ENCODE measurements at places on chromosomes 5 and 9.
A peak's percentile ranks its signal among the peaks of the same experiment; 100 is the strongest.

- DNase-seq, result no peak
Measured at GRCh38 chr5:77627869-77628674, 10.4 kb downstream of the OTP start.

DNA sequence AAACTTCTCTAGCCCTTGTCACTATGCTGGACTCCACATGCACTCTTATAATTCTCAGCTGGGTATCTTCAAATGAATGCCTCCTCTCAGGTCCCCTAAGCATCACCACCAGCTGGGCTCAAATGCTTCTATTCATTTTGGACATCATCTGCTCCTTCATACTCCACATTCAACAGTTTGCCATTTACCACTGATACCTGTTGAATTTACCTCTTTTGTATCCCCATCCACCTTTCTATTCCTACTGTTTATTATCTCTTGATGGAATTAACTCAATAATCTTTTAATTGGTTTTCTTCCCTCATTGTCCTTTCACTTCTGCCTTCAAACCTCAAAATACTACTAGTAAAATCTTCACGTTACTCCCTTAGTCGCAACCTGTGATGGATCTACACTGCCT is 14.5 kb downstream of the RANBP6 start:
- DNase-seq, result no peak

GRCh38 chr5:141623186-141623585 is 4.4 kb upstream of the DIAPH1 start:
- no peak for DNase-seq

DNA sequence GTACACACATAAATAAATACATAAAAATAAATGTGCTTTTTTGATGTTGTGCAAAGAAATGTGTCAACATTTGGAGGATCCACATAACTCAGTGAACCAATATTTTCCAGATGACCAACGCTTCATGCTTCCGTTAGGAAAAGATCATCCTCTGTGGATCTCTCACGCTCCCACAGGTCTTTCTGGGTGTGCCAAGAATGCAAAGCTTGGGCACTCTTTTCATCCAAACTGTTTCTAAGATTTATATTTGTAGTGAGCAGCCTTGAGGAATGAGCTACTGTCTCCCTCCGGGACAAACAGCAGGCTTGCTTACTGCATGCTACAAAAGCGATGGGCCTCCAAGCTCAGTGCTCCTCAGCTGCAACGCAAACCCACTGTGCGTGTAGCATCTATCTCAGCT is 46.2 kb upstream of the RUFY1 start:
- DNase-seq, result no peak

GRCh38 chr9:105309531-105309931 is 65.1 kb downstream of the SLC44A1 start:
- no peak for DNase-seq

GRCh38 chr9:114836769-114837168 is 30.9 kb upstream of the TNFSF15 start:
- DNase-seq, result peak; percentile 20

- DNase-seq, result no peak
Measured at GRCh38 chr9:132041798-132042197, 37.9 kb downstream of the MED27 start.

DNA sequence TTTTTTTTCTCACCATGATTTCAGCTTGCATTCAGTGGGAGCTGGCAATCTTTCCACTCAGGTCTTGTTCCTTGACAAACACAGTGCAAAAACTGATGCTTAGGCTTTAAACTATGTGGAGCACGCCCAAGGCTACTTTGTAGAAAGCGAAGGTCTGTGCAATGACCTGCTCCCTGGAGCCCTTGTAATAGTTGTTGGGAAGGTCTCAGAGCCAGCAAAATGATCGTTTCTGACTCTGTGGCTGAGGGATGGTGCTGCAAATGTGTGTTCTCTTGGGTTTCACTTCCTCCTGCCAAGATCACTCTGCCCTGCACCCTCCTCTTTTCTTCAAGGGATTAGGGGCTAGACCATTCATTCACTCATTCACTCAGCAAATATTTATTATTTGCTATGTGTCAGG is 249.7 kb upstream of the MAP3K1 start:
- no peak for DNase-seq

- no peak for DNase-seq
Measured at GRCh38 chr5:178392386-178392785, 159.8 kb upstream of the PHYKPL start.

DNA sequence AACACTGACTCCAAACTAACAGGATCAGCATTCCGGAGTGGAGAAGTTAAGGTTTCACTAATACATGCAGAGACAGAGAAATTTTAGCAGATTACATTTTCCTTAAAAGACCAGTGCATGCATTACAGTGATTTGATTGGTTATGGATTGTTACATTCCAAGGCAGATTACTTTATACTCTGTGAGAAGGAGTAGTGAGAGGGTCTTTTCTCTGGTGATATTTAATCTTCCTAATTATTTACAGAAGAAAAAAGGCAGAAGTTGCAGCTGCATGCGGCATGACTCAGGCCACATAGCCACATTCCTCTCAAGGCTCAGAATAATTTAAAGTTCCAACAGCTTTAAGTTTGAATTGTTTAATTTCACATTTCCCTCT is 53.0 kb upstream of the PDZD2 start:
- DNase-seq, result no peak

DNA sequence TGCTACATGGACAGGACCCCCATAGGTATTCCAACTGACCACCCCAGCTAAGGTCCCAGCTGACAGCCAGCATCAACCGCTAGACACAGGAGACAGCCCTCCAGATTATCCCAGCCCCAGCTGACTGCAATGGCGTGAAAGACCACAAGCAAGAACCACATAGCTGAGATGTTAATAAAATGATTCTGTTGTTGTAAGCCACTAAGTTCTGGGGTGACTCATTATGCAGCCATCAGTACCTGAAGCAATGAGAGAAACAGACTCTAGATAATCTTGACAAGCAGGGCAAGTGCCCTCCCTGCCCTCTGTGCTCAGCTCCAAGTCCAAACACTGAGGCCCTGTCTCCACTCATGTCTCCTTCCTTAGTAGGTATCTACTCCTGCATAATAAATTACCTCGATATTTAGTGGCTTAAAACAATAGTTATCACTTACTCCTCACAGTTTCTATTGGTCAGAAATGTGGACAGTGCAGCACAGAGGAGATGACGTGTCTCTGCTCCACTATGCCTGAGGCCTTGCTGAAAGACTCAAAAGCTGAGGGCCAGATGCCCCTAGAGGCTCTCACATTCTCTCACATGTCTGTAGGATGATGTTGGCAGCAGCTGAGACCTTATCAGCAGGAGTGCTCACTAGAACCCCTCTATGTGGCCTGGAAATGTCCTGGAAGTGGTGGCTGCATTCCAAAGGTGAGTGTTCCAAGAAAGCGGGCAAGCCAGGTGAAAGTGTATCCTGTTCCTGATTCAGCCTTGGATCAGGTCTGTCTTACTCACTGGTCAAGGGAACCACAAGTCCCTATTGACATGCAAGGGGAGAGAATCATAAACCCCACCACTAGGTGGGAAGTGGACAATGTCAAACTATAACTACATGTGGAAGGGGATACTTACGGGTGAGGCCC is 2.5 kb downstream of the MGAT1 start:
- DNase-seq, result no peak

DNA sequence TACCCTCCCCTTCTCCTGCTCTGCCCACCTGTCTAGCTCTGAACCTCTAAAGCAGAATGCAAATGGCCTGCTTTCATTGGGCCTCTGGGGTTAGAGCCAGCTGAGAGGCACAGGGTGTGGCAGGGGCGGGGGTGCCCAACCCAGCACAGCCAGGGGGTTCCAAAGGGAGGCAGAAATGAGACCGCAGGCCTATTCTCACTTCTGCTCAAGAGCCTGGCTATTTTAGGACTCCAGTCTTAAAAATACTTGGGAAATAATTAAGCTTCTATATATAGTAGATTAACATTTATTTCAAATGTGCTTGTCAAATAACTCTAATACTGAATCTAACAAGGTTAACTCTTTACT is 5.7 kb downstream of the QSOX2 start:
- no peak for DNase-seq

DNA sequence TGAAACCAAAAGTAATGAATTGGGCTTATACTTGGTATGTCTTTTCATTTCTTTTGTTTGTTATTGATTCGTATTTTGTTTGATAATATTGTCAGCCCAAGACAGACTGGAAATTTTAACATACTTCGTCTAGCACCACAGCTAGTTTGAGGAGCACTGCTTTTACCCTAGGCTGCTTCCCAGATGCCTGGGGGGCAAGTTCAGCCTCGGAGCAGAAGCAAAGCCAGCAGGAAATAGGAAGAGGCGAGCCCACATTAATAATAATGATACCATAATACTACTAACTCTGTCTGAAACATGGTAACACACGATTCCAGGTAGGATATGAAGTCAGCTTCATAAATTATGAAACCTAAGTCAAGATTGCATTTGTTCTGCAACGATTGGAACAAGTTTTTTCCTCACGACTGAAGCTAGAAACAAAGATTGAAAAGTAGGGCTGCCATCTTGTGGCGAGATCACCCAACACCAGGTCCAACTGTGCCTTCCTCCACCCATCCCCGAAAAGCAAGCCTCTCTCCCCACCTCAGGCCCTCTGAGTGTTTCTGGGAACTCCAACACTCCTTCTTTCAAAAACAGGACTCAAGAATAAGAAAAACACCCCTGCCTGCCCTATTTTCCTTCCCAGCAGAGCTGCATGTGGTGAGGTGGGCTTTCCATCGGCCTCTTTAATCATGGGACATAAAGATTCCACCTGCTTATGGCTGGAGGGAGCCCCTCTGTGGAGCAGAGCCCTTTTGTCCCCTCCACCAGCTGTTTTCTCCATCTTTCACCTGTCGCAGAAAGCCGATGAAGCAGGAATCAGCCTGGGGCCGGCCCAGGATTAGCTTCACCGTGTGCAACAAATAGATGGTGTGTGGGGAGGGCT is 236.4 kb downstream of the CAAP1 start:
- no peak for DNase-seq

DNA sequence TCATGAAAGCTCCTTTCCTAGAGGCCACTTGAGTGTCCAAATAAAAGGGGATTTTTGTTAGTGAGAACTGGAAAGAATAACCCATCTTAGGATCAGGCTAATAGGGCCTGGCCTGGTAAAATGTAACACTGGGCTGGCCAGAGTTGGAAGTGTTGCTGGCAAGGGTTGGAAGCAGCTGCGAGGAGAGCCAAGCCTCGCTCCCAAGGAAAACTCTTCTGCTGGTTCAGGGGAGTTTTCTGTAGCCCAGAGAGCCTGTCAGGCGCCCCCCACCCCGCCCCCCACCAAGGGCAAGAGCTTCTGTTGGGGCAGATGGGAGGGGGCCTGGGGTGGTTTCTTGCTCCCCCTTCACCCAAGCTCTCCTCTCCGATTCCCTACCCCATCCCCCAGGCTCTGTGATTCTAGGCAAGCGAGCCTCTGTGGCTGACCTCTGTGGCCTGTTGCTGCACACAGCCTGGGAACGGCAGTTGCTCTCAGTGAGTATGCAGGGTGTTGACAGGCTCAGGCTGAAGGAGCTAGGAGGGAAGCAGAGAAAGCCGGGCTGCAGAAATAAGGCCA is 547.8 kb downstream of the CCDC171 start:
- no peak for DNase-seq

DNA sequence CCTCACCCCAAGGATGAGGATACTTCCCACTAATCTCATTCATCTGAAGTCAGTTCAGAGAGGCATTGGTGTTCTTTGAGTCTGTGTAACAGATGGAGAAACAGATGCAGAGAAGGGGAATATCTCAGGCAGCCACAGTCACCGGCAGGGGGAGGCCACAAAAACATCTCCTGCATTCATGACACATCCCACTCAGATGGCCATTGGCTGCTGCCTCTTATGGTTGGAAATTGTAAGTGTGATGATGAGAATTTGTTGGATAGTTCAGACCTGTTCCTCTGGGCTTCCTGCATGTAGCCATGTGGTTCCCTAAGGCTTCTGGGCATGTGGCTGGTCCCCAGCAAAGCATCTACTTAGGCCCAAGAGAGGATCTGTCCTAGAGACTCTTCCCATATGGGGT is 45.9 kb upstream of the GABRP start:
- DNase-seq, result no peak

DNA sequence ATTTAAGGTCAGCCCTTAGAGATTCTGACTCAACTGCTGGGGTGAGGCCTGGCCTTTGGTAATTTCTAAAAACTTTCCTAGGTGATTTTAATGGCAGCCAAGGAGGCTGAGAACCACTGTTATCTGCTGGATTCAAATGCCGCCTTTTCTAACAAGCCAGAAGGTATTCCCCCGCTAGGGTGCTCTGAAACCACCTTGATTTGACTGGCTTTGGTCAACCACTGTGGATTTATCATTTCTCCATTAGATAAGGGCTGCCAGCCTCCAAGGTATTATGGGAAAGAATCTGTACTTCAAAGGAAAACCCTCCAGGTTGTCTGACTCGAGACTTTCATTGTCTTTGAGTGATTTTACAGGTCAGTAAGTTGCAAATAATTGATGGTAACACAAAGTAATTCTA is 4.3 kb downstream of the ANXA6 start:
- no peak for DNase-seq

- no peak for DNase-seq
Measured at GRCh38 chr5:77778398-77778797, 2.3 kb upstream of the TBCA start.

GRCh38 chr9:124140941-124141568 is 116.7 kb upstream of the NEK6 start:
- DNase-seq, result no peak

DNA sequence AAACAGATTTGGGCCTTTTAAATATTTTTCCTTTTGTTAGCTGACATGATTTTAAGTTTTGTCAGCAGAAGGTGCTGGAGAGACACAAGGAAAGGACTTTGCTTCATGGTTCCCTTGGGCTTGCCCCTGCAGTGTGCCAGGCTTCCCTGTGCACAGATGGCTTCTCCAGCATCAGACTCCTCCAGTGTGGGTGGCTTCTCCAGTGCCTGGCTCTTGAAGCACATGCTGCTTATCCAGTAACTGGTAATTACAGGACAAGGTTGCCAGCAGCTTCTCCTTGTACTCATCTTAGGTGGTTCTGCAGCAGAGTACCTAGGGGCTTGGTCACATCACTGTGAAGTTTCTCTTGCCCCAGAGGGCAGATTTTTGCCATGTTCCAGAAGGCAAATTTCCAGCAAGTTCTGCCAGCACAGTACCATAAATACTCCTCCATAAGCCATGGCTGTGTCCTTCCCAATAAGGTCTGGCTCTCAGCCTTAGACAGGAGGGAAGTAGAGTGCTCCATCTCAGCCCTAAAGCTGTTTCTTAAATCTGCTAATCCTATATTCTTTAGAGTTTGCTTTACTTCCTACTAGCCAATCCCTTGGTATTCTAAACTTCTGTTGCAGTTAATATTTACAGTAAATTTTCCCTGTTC is 62.4 kb downstream of the PJA2 start:
- no peak for DNase-seq

DNA sequence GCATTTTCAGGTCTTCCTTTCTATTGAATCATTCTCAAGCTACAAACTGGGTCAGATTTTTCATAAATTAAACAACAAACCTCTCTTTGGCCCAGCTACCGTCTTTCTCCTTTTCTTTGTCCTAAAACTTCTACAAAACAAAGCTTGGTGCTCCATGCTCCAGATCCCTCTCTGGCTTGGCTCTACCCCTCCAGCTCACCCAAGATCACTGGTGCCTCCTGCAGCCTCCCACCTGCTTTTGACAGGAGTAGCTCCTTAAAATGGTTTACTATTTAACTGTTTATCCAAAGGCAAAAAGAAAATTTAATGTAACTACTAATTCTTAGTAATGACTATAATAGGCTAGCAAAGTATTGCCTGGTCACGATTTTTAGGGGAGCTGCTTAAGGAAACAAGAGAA is 10.7 kb upstream of the SERINC5 start:
- no peak for DNase-seq

GRCh38 chr5:96794757-96795156 is 13.0 kb downstream of the ERAP1 start:
- no peak for DNase-seq

GRCh38 chr5:119255571-119256356 is 100.1 kb upstream of the TNFAIP8 start:
- DNase-seq, result no peak
